ENCODE measurements at places on chromosomes 16 and 17. TPM values are rescaled to one million over a fixed set of nuclear protein-coding genes. Genes with fewer than 3 reads are reported as not detected.
A peak's percentile ranks its signal among the peaks of the same experiment; 100 is the strongest.

GRCh38 chr16:77014441-77014840, 176.5 kb upstream of the MON1B start:
- H3K27me3 ChIP-seq: no peaks in the 10 kb centered on the region
- no peak overlapping the region for H3K27ac ChIP-seq
- DNase-seq: no peak
- no peaks in the 10 kb centered on the region for H3K4me1 ChIP-seq
- H3K36me3 ChIP-seq: no peaks in the 10 kb centered on the region

DNA sequence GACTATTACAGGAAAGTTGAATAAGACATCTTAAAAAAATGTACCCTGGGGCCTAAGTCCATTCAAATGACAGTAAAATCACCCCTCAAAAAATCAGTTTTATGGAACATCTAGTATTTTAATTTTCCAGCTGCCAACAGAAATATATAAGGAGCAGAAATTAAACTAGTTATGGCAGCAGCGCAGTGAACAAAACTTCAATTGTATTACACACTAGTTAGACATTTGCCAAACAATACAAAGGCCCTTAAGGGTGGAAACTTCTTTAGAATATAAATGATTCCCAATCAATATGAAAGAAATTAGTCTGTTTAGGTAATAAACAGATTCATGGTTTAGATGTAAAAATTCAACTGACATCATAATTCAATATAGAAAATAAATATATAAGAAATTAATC, 18.1 kb upstream of the RFFL start:
- no peaks in the 10 kb centered on the region for H3K27me3 ChIP-seq
- H3K4me3 ChIP-seq: no peak overlapping the region
- no peaks in the 10 kb centered on the region for H3K36me3 ChIP-seq
- DNase-seq: no peak
- H3K4me1 ChIP-seq: peaks cover 6% of the 10 kb centered on the region

- no peak overlapping the region for H3K4me3 ChIP-seq
- peak; percentile 6 for DNase-seq
- peak overlapping the region; percentile 0 for H3K27ac ChIP-seq
- no peaks in the 10 kb centered on the region for H3K27me3 ChIP-seq
- H3K4me1 ChIP-seq: peaks cover 3% of the 10 kb centered on the region
Observed at GRCh38 chr16:47320546-47321310, 140.1 kb downstream of the ITFG1 start.

- no peaks in the 10 kb centered on the region for H3K27me3 ChIP-seq
- H3K4me3 ChIP-seq: no peak overlapping the region
- H3K4me1 ChIP-seq: peaks cover 9% of the 10 kb centered on the region
- no peak for DNase-seq
- no peaks in the 10 kb centered on the region for H3K36me3 ChIP-seq
Observed at GRCh38 chr16:83138976-83139690, 512.4 kb downstream of the CDH13 start.

- H3K4me3 ChIP-seq: no peak overlapping the region
- no peak for DNase-seq
- no peaks in the 10 kb centered on the region for H3K36me3 ChIP-seq
- H3K4me1 ChIP-seq: peaks cover 9% of the 10 kb centered on the region
Observed at GRCh38 chr17:19365833-19366636, 3.5 kb upstream of the B9D1 start.

Gene CD79B
- total RNA-seq: not detected

Gene SLC35G3
- not detected for total RNA-seq

Gene HOXB9
- not detected for total RNA-seq

Gene CIITA
- total RNA-seq: not detected

Data from cardiac muscle cell (in vitro differentiated cells and primary cell).